NCI-H1092 treated with DMSO at 0.1 percent for 48 hours (cell line): ENCODE measurements at places on chromosomes 5 and 9.
A peak's percentile ranks its signal among the peaks of the same experiment; 100 is the strongest.

DNA sequence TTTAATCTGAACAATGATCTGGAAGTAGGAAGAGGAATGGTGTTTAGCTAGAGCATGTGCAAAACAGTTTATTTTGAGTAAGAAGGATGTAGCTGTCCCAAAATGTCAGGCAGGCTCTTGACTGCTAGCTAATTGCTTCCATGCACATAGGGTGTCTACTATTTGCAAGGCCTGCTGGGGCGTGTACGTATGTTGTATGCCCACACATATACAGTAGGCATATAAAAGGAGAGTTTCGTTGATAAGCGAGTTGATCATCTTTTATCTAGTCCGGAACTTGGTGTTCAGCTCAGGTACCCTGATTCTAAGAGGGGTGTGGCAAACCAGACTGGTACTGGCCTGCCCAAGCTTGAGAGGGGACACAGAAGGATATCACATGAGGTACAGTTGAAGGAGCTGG, 177.2 kb downstream of the GOLPH3 start:
- no peak for DNase-seq

- no peak for DNase-seq
Observed at GRCh38 chr9:135249191-135249590, 161.7 kb downstream of the OLFM1 start.

DNA sequence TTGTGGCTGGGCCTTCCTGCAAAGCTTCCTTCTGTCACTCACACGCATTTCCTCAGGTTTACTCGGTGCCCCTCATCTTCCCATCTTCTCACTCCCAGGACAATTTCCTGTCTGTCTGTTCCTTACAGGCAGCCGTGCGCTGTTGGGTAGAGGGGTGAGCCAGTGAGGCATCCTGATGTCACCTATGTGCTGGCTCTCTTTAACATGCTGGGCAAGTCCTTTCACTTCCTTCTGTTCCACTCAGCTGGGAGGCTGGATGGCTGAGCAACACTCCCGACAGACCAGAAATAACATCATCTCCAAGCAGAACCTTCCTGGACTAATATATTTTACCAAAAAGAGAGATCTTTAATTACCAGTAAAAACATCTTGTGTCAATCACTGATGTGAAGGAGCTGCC, 103.0 kb downstream of the HSD17B3 start:
- no peak for DNase-seq

- DNase-seq: peak; percentile 18
Observed at GRCh38 chr5:134125039-134126015, 10.8 kb downstream of the TCF7 start.

GRCh38 chr5:137706841-137707240, 29.0 kb downstream of the KLHL3 start:
- DNase-seq: no peak

DNA sequence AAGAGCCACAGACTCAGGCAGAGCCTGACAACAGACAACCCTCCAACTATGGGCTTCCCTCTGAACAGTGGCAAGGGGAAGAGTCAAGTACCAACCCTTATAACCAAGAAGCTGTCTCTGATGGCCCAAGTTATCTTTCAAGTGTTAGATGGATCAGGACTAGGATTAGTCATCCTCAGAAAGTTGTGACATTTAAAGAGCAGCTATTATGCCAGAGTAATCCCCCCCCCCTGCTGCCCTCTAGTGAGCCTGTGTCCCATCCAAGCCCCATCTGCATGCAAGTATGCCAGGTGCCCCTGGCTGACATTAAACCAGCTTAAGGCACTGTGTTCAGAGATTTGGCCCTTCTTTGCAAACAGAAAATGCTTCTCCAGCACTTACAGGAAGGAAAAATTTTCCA, 16.8 kb upstream of the SPATA31D1 start:
- no peak for DNase-seq

DNA sequence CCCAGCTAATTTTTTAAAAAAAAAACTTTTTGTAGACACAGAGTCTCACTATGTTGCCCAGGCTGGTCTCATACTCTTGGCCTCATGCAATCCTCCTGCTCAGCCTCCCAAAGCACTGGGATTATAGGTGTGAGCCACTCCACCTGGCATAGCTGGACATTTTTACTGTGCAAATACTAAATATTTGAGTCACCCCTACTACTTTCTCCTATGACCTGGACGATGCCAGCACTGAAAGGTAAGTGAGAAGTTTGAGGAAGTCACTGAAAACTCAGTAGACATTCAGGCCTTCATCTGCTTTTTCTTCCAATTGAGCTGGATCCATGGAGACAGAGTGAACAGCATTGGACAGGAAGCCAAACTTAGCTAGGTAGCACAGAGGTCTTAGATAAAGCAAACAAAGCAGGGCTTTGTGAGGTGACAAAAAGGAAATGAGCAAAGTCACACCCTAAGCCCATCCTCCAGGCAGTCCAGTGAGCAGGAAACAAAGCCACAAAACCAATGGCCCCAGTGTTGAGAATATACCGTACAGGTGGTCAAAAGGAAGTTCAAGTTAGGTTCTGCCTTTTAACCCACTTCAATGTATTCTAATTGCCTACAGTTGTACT, 192.6 kb upstream of the RASA1 start:
- DNase-seq: no peak

DNA sequence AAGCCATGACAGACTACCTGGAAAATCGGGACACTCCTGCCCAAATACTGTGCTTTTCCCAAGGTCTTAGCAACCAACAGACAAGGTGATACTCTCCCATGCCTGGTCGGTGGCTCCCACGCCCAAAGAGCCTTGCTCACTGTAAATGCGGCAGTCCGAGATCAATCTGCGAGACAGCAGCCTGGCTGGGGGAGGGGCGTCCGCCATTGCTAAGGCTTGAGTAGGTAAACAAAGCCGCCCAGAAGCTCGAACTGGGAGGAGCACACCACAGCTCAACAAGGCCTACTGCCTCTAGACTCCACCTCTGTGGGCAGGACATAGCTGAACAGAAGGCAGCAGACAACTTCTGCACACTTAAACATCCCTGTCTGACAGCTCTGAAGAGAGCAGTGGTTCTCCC, 272.1 kb upstream of the CCNG1 start:
- no peak for DNase-seq

DNA sequence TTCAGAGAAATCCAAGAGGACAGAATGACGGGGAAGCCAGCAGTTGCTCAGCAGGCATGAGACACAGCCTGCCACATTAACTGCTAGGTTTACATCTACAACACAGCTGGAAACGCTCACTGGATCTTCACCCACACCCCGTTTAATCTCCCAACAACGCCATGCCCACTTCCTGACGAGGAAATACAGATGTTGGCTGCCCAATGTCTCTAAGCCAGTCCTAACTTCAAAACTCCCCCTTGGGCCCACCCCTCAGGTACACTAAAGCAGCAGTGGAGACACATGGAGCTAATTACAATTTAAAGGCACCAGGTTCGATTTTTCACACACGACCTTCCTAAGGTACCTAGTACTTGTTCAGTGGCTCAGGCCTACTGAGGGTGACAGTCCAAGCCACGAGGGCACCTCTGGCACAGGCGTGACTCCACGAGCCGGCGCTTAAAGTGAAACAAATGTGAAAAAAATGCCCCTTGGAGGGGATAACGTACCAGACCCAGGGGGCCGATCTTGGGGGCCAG, 904 bp downstream of the RPL12 start:
- DNase-seq: peak; percentile 50

GRCh38 chr5:38295751-38296150, 37.4 kb downstream of the EGFLAM start:
- no peak for DNase-seq

DNA sequence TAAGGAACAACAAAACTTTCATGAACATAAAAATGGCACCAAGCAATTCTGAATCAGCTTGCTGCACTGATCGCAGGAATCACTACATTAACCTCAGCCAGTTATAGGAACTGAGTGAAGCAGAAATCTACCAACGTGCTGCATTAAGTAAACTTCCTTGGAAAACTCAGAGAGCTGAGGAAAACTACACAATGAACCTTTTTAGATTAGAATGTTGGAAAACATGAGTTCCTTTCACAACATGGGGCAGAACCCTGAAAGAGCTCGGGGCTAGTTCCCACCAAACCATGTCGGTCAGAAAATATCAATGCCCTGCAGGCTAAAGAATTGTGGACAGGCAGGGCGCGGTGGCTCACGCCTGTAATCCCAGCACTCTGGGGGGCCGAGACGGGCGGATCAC, 19.4 kb downstream of the ALDH7A1 start:
- no peak for DNase-seq

GRCh38 chr5:14855366-14855765, 16.2 kb downstream of the ANKH start:
- no peak for DNase-seq

DNA sequence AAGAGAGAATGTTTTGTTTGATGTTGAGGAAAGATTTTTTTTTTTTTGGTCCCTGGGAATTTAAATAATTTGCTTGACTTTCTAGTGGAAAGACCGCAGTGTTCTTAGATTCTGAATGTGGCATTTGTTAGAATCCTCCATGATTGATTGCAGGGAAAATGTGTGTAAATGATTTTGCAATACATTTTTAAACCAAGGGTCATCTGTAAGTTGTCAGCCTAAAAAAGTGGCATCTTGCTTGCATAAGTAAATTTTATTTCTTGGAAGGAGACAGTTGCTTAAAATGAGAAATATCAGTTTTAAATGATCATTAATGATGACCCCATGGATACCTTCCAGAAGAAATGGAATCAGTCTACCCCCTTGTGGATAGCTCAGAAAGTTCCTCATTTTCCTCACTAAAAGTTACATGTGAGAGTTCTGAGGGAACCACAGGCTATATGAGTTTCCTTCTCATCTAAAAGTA, 105.1 kb upstream of the SLC25A48 start:
- no peak for DNase-seq

DNA sequence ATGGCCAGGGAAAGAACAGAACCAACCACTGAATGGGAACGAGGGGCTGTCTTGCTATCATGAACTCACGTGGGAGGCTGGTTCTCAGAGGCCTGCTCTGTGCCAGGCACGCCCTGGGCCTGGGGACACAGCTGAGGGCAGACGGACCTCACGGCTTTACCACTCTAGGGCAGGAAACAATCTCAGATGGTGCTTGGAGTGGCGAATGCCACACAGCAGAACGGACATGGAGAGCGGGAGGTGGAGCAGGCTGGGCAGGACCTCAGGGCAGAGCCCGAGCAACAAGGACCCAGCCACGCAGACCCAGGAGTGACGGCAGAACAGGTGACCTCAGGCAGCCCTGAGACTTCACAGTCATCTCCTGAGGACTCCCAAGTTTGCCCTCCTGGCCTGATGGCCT, 8.7 kb downstream of the TOR1A start:
- DNase-seq: no peak

DNA sequence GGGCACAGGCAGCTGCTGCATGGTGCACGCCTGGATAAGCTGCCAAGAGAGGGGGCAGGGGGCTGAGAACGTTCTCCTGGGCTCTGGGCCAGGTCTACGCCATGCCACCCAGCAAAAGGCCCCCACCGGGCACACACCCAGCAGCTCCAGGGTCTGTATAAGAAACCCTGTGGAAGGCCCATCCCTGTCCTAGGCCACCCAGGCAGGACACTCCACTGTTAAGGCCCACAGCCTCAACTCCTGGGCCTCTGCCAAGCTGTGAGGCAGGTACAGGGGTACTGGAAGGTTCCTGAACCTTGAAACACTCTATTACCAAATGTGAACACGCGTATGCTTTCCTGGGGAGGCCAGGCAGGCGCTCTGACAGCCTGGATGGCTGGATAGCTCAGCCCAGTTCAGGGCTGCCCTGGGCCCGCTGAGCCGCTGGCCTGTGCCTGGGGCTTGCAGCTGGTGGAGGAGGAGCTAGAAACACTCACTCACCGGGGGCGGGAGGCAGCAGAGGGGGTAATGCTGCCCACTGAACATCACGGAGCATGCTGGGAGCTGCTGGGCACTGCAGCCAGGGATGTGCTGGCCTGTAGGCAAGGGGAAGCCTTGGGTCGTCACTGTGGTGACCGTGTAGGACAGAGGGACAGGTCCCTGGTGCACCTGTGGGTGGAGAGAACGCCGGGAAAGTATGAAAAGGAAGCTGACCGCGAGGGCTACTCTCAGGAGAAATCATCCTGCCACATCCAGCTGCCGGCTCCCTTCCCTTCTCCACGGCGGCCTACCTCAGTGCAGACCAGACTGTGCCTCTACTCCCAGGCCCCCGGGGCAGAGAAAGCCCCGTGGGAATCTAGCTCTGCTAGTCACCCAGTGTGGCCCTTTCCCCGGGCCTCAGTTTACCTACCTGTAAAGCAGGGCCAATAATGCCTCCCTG, 6.0 kb downstream of the RNF44 start:
- DNase-seq: peak; percentile 69

DNA sequence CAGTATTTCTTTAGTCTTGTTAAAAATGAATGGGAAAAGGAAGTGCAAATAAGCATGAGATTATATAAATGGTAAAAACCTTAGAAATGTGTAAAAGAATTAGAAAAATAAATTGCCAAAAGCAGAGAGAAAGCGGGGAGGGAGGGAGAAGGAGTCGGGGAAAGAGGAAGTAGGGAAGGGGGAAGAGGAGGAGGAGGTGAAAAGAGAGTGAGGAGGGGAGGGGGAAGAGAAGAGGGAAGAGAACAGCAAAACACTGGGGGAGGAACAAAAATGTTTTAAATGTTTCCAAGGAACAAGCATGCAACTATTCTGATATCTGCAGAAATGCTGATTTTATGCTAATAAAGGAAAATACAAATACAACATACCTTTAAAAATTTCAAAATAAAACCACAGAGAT, 317.5 kb downstream of the PIK3R1 start:
- DNase-seq: no peak

GRCh38 chr9:128733256-128733655, 9.3 kb upstream of the ZDHHC12 start:
- DNase-seq: peak; percentile 77

DNA sequence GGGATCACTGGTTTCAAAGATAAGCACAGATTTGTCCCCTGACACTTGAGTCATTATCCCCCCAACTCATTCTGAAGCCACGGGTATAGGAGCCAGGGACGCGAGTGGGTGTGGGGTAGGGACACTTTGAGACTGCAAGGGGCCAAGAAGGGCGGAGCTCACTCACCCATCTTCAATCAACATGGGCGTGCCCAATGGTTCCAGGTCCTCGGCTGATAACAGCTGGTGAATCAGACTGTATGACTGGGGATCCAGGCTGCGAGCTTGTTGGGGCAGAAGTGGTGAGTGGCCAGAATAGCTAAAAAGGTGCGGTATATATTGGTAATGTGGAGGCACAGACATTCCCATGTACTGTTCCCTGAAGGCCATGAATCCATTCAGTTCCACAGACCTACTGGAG, 30.7 kb upstream of the NR5A1 start:
- no peak for DNase-seq

GRCh38 chr9:129077236-129077635, 3.7 kb upstream of the DOLPP1 start:
- DNase-seq: no peak

DNA sequence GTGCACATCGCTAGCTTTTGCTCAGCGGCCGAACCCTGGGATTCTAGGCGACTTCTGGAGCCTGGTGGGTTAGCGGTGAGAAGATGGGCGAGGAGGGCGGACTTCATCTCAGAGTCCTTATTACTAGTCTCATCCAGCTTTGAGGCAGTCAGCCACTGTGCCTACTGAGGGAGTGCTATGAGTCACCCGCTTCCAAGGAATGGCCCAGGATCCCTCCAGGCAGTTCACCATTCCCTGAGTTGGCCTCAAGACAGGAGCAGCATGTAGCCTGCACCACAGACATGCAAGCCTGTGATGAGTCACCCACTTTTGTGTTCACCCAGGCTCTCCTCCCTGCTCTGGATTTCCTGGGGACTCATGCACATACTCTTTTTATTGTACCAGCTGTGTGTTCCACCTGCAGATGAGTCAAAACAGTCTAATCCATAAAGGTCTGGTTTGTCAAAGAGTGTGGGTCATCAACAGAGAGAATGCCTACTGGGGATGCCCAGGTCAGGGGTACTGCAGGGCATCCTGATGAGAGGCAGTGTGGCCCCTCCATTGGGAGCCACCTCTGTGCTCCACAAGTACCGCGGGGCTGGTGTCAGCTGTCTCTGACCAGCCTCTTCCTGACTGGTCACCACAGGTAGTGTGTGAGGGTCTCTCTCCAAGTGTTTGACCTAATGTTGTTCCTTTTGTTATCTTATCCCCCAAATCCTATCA, 20.2 kb downstream of the SLC22A5 start:
- no peak for DNase-seq
